ENCODE measurements at places on chromosomes 1 and 21. TPM values are rescaled to one million over a fixed set of nuclear protein-coding genes. Genes with fewer than 3 reads are reported as not detected.

DNA sequence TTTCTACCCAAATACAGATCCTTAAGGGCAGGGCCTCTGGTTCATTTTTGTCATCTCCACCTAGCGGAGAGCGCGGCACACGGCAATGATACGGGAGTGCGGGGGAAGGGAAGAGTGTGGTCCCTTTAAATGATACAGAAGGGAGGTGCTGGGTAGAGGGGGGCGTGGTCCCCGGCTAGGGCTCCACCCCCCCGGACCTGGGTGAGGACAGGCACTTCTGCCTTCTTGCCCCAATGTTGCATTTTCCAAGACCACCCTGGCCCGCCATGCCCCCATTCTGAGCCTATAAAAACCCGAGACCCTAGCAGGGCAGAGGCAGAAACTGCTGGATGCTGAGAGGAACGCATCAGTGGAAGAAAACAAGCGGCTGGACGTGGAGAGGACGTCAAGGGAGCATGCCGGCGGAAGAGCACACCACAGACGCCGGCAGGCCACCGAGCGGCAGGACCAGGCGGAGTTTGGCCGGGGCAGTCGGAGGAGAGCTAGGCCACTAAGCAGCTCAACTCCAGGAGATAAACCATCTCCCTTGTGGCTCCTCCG is 30.0 kb downstream of the LRRC3 start:
- H3K27ac ChIP-seq, result no peak overlapping the region
- peak; percentile 9 for DNase-seq
- H3K27me3 ChIP-seq, result peaks cover 10% of the 10 kb centered on the region

- no peak overlapping the region for H3K27ac ChIP-seq
- no peak overlapping the region for H3K4me3 ChIP-seq
- no peak for DNase-seq
- no peaks in the 10 kb centered on the region for H3K36me3 ChIP-seq
- H3K4me1 ChIP-seq, result no peaks in the 10 kb centered on the region
- H3K27me3 ChIP-seq, result no peaks in the 10 kb centered on the region
Measured at GRCh38 chr1:206001476-206001888, 1.7 kb downstream of the RAB7B start.

- no peaks in the 10 kb centered on the region for H3K4me1 ChIP-seq
- H3K27me3 ChIP-seq, result no peaks in the 10 kb centered on the region
- H3K36me3 ChIP-seq, result no peaks in the 10 kb centered on the region
- no peak for DNase-seq
Measured at GRCh38 chr1:45089711-45090110, 77.7 kb downstream of the UROD start.

DNA sequence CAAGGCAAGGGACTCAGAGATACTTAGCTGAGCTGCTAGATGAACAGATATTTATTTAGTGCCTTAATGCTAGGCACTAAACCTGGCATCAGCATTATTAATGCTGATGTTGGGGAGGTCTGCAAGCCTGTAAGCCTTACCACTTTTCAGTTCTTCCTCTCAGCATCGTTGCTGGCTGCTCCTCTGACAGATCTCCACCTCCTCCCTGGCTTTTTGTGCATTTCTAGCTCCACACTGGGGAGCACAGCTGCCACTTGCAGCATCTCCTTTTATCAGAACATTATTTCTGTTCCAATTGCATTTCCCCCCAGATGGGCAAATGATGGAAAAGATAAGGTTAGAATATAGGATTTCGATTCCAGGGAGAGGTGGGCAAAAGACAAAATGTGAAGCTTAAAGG is 34.8 kb downstream of the CACNA1E start:
- H3K36me3 ChIP-seq, result no peaks in the 10 kb centered on the region
- H3K27ac ChIP-seq, result no peak overlapping the region
- no peaks in the 10 kb centered on the region for H3K27me3 ChIP-seq
- no peaks in the 10 kb centered on the region for H3K4me1 ChIP-seq
- no peak for DNase-seq

EYA3 gene
- total RNA-seq, result 10.9 TPM

GUCA2A gene
- total RNA-seq, result 0.57 TPM

SPATA21 gene
- total RNA-seq, result not detected
